CD8-positive, alpha-beta memory T cell (primary cell): ENCODE measurements at places on chromosomes 7 and 10. TPM values are rescaled to one million over a fixed set of nuclear protein-coding genes. Genes with fewer than 3 reads are reported as not detected.

- DNase-seq: no peak
These were observed 177.4 kb downstream of the ADK start for GRCh38 chr10:74328388-74328787.

- peak; percentile 59 for DNase-seq
These were observed 2.8 kb downstream of the PKD1L1 start for GRCh38 chr7:47945261-47946015.

DNA sequence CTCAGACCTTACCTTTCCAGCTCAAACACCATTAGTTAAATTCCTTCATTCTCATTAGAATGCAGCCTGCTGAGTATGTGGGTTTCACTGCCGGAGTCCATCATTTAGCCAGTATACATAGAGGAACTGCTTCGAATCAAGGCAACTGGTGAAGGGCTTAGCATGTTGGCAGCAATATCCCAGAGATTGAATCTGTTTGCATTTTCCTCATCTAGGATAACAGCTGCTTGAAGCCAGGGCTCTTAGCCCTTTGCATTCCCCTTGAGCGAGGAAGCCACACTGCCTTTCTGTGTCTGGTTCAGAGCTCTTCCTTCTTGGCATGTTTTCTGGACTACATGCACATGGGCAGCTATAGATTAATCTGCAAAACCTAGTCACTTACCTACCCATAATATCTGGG lies 14.7 kb downstream of the NODAL start:
- no peak for DNase-seq

DNA sequence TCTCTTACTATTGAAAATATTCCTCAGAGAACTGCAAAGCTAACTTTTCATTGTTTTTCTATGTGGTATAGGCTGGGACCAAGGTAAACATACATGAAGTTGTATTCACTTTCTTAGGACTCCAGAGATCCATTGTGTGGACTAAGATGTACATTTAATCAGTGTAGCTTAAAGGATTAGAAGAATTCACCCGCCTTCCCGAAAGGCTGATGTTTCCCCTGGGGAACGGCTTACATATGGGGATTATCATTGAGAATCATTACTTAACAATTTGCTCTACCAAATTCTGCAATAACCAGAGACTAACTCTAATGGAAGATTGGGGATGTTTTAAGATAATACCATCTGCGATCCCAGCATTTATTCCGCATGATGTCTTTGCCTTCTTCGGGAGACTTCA lies 257.1 kb upstream of the KIAA1217 start:
- DNase-seq: no peak

GRCh38 chr10:74867351-74867750 lies 41.0 kb downstream of the KAT6B start:
- DNase-seq: no peak

MMS19 gene
- 85.7 TPM for total RNA-seq

DNA sequence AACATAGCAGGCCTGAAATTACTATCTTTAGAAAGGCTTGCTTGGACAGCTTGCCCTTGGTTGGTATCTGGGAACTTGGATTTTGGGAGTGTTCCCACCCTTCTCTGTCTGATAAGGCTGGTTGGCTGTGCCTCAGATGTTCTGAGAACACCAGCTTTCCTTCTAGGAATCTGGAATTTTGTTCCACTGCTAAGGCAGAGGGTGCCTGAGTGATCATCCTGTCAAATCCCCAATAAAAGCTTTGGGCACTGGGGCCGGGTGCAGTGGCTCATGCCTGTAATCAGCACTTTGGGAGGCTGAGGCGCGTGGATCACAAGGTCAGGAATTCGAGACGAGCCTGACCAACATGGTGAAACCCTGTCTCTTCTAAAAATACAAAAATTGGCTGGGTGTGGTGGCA lies 5.0 kb downstream of the TRUB1 start:
- DNase-seq: no peak

- DNase-seq: no peak
These were observed 8.1 kb downstream of the GNB2 start for GRCh38 chr7:100681491-100682227.

DNA sequence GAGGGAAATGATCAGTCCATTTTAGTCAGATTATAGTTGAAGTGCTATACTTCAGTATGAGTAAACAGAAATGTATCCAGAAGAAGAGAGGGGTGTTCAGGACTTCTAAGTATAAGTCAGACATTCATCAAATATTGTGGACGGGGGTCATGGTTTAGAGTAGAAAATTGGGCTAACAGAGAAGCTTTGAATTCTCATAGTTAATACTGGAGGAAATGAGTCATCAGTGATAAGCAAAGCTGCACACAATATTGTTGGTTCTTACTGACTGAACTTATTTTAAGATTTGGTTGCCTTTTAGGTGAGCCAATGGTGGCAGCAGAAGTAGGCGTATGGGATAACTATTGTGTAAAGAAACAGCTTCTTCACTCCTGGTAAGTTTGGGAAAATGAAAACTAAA lies 1.7 kb upstream of the SUMF2 start:
- no peak for DNase-seq

- DNase-seq: peak; percentile 26
These were observed 37.8 kb downstream of the AOAH start for GRCh38 chr7:36686499-36686898.

GRCh38 chr7:99476107-99476506 lies 3.4 kb downstream of the ZNF789 start:
- no peak for DNase-seq

IL6 gene
- 1.7 TPM for total RNA-seq

DNA sequence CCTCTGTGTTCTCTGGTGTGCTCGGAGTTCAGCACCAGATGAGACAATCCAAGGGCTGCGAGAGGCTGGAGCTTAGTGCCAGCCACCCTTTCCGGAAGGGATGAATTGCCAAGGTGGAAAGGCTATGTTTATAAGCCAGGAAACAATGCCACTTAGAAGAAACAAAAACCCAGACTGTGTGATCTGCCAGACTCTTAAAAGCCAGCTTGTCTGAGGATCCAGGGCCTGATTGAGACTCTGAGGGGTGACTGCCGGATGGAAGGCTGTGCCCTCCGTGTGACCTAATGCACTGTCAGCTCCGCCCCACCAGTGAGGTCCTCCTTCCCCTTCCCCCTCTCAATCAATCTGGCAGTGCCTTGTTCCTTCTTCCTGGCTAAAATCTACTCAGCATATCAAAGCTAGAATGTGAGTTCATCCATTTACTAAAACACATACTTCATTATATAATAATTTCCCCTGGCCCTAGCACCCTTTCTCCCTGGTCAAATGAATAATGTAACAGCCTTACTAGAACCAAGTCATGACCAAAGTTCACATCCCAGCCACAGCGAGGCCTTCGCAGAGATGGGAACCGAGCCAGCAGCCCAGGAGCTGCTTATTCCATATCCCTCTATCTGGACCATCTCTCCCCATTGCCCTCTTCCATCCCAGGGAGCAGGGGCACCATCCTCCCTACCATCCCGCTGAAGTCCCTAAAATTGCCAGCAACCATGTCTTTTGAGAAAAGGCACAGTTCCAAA lies 25.5 kb downstream of the FAM107B start:
- no peak for DNase-seq

CCDC172 gene
- not detected for total RNA-seq

DNA sequence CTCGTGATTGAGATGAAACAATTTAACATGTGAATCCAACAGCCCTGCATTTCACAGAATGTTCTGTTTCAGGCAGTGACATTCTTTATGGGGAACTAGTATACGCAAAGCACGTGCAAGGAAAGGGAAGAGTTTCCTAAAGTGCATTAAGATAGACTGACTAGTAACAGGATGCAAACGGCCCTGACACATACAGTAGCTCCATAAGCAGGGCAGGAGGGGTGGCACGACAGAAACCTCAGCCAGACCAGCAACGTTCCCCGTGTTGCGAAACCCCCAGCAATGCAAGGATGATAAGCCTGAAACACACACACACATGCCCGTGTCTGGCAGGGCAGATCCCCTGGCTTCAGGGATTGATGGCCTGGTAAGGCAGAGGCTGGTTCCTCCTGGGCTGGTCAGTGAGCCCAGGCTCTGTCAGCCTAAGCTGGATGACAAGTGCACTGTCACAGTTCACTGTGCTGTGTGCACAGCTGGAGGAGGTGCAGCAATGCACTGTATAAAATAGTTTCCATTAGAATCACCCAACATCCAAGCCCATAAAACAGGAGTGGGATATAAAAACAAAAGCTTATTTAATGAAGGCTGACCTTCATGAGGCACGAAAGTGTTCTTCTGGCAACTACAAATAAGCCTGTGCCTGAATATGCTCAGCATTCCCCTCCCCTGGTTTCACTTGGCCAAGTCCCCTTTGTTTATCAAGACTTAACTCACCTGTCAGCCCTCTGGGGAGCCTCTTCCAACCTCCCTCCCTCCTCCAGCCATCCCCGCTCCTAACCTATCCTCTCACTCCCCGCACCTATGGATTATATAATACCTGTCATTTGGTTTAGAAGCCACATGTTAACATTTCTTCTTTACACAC lies 88.8 kb downstream of the GSAP start:
- no peak for DNase-seq

DNA sequence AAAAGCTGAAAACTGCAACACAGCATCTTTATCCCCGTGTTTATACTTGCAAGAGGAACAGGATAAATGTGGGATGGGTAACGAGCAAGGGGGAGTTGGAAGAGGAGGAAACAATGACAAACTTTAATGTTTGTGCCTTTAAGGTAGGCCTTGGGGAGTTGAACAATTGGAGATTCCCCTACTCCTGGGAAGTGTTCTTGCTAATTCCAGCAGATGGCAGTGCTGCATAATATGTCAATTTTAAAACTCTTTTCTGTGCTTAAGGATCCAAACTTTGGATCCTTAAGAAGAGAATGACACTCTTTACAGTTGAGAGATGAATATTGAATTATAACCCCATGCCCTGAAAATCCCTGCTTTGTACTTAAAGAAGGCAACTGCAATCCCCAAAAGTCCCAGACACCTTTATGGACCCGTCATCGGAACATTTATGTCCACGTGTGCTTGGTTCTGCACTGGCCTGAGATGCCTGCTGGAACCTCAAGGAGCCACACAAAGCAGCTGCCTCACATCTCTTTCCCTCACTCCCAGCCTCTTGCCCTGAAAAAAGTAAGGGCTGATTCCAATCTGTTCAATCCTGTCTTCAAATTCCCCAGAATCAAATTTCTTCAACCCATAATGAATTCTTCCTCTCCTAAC lies 12.0 kb downstream of the IFIT5 start:
- no peak for DNase-seq

GRCh38 chr10:83542774-83543411 lies 596.4 kb upstream of the GHITM start:
- DNase-seq: no peak

DNA sequence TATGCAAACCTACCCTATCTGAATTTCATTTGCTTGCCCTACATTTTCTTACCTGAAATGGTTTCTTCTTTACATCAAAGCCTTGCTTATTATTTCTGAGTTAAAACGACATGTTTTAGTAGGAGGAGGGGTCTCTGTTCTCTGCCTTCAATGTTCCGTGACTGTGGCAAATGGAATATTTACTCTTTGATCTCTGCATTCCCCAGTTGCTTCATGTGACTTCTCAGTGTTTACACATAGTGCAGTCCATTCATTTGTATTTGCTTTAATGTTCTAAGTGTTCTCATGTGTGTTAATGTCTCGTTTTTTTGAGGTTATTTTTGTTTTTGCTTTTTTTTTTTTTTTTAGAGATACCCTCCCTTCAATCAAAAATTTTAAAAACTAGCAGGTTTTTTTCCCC lies 75.8 kb downstream of the GNAI1 start:
- DNase-seq: no peak

DNA sequence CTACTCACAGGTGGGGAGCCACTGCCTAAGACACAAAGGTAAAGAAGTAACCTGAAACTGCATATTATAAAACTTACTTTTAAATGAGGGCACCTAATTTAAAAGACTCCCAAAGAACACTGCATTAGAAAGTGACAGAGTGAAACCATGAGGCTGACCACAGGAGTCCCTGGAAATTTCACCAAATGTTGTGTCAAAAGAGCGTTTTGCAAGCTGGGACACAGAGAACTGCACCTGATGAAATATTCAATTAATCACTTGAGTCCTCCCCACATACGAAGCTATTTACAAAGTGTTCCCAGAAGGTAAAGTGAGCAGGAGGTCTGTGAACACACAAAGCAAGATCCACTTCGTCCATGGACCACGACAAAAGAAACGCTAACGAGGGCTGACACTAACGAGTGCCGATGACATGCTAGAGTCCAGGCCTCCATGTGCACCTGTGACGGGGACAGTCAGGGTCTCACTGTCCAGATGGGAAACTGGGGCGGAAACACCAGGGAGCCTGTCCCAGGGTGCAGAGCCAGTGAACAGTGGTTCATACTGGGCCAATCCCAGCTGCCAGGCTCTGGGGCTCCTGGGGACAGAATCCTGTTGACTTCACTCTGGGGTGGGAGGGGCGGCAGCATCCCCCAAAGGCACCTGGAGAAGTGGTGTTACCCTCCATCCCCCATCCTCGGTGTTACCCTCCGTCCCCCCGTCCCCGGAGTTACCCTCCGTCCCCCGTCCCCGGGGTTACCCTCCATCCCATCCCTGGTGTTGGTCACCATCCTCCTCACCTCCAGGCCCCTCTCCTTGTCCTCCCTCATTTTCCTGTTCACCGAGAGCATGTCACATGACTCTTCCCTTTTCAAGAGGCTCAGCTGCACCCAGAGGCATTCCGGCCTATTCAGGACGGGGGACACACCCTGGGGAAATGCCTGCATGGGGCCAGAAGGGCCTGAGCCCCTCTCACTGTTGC lies 63.4 kb downstream of the DIP2C start:
- DNase-seq: no peak
